ENCODE measurements at places on chromosomes 7 and 10.
A peak's percentile ranks its signal among the peaks of the same experiment; 100 is the strongest.

- DNase-seq, result no peak
Measured at GRCh38 chr10:130575756-130576285, 439.6 kb downstream of the GLRX3 start.

DNA sequence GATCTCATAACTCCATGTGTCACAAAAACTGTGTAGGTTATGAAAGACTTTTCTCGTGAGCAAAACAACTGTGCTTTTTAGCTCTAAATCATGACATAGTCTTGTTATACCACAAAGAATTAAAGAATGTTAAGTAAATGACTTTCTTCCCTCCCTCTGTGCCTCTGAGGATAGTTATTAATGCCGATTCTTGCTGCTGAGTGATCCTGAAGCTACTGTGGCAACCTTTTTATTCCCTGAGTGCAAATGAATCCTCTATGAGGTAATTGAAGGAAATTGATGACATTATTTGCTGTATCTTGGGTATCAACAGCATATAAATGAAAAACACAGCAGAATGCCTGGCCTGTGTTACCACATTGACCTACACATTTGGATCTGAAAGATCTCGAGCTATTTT is 142.2 kb upstream of the HDAC9 start:
- no peak for DNase-seq

DNA sequence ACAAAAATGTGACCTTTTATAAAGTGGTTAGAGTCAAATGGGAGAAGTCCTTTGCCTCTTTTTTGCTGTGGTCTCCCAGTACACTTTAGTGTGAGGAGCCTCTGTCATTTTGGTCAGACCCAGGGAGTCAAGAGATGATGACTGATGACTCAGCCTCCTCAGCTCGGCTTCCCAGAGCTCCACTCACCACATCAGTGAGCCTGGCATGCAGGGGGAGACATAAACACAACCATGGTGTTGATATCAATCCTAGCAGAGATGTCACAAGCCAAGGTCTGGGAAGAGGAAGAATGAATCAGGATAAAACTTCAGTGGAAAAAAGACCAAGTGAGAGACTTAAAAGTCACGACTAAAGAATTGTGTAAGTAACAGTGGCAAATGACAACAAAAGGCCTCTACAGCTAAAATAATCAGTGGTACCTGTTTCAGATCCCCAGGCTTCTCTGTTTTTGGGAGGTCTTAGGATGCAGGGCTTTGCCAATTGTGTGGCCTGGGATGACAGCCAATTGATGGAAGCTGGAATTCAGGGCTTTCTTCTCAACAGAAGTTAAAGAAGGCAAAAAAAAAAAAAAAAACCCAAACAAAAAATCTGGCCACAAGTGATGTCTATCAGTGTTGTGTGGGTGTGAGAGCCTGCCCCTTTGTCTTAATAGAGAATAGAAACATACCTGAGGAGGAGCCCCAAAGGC is 50.2 kb downstream of the TFAM start:
- no peak for DNase-seq

- DNase-seq, result no peak
Measured at GRCh38 chr7:37052705-37053104, 328.4 kb upstream of the AOAH start.

DNA sequence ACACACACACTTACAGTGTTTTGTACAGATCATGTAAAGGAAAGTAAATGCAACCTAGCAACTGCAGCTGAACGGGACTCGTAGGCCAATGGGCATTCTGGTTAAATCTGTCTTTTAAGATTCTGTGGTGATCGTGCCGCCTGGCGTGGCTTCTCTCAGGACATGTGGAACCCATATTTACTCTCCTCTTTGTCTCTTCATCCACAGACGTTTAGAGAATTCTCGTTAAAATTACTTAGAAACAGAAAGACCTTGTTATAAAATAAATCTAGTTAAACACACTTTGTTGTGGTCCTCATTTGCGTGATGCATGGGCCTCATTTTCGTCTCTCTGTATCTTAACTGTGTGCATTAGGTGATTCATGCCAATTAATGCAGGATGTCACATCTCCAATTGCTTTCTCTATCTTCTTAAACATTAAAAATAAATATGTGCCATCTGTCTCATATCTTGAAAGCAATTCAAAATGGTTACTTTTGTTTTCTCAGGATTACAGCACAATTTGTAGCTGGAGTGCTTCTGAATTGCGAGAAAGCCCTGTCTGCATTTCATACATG is 11.5 kb downstream of the KLF6 start:
- no peak for DNase-seq

DNA sequence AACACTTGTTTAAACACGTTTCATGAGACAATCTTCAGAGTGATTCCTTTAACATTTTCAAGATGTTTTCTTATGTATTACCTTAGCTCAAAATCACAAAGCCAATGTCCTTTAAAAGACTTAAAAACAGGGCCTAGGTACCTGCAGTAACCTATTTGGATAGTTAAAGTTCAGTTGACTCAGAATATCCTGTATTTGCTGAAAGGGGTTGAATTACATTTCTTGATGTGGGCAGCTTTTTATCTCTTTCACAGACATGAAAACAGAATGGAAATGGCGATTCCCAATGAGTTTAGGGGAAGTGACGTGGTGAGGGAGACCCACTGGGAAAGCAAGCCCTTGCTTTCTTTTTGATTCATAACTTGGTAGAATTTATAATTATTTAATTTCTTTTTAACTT is 324.4 kb upstream of the AOAH start:
- no peak for DNase-seq

- DNase-seq, result peak; percentile 50
Measured at GRCh38 chr10:46310851-46311250, 24.1 kb downstream of the ANTXRL start.

DNA sequence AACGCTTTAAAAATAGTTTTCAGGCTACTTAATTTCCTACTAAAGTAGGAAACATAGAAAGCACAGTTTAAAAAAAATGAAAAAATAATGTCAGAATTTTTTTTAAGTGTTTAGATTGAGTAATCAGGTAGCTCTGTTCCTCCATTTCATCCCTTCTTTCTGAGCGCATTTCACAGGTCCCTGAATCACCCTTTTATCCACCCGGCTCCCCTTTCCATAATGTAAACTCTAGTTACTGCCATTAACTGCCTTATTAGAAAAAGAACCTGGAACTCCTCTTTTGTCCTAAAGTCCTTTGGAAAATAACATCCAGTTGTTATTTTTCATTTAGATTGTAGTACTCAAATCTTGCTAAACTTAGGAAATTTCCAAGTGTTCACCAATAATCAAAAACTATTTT is 5.8 kb downstream of the KCND2 start:
- DNase-seq, result no peak

GRCh38 chr7:157419035-157419293 is 82.2 kb downstream of the DNAJB6 start:
- DNase-seq, result no peak

GRCh38 chr10:112716924-112717413 is 233.1 kb upstream of the TCF7L2 start:
- no peak for DNase-seq

GRCh38 chr7:6256677-6257535 is 15.5 kb downstream of the CYTH3 start:
- no peak for DNase-seq

GRCh38 chr7:49822856-49823255 is 49.4 kb downstream of the VWC2 start:
- DNase-seq, result no peak

- no peak for DNase-seq
Measured at GRCh38 chr10:31358688-31359330, 39.8 kb downstream of the ZEB1 start.

DNA sequence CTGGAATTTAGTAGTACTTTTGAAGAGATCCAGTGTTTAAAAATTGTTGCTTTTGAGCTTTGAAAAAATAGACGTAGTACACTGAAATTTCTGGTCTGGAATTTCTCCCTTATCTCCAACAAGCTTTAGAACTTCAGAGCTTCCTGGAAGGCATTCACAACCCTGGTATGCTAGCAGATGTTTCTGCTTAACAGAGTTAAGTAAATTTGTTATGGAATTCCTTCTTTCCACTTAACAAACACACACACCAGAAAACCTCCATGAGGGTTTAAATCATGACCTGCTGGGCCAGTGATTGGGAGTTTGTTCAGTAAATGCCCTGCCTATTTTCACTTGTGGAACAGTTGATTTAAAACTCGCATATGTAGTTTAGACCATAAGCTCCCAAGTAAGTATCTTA is 13.7 kb downstream of the ASB15 start:
- no peak for DNase-seq

GRCh38 chr10:103930449-103930848 is 12.5 kb upstream of the STN1 start:
- no peak for DNase-seq

GRCh38 chr7:2904202-2904601 is 60.1 kb upstream of the GNA12 start:
- DNase-seq, result no peak

- no peak for DNase-seq
Measured at GRCh38 chr7:12578930-12579640, 8.6 kb downstream of the SCIN start.

DNA sequence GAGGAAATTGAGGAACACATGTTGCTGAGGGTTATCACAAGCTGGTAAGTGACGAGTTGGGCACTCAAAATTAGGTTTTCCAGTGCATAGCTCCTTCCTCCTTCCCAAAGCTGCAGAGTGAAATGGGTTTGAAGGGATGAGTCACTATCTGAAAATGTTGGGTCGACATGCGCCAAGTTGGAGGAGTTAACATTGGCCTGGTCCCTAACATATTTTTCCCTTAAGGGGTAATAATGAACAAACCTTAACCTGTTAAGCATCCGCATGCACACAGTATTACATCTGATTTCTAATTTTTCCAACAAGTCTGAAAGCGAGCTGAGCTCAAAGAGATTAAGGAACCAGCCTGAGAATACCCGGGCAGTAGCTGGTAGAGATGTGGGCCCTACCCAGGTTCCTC is 20.7 kb upstream of the TECTB start:
- DNase-seq, result no peak

GRCh38 chr7:18081617-18082016 is 54.0 kb upstream of the PRPS1L1 start:
- no peak for DNase-seq

DNA sequence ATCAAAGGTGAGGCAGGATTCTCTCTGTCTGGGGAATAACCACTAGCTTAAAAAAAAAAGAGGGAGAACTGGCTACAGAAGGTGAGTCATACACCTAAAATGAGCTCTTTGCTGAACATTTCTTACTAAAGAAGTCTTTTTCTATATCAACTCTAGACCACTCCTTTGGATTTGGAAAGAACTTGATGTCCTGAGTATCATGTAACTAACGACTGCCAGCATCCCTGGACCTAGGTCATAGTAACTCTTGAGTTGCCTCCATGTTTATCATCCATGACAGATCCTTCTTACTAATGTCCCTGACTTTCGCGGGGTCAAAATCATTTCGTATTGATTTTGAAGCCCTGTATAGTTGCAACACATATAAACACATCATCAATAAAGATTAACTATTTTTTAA is 89.1 kb downstream of the CNOT4 start:
- DNase-seq, result no peak

GRCh38 chr10:7235376-7235775 is 175.5 kb downstream of the SFMBT2 start:
- no peak for DNase-seq

DNA sequence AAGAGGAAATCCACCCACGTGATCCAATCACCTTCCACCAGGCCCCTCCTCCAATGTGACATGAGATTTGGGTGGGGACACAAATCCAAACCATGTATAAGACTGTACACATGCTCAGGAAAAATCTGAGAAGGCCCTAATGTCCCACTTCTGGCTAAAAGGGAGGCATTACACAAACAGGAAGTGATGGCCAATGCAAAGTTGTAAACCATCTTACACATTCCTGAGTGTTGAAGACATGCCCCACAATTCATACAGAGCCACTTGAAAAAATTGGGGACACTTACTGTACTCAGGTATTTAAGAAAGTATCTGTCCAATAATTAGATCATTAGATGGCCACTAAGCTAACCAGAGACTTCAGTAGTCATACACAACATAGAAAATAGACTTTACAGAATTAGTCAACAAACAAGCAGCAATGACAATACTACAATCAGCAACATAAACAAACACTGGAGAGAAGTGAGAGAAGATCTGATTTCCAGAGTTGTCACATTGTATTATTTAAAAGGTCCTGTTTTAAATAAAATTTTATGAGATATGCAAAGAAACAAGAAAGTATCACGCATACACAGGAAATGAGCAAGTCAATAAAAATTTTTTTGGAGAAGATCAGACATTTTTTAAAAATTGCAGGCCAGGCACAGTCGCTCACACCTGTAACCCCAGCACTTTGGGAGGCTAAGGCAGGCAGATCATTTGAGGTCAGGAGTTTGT is 143.3 kb downstream of the DGKI start:
- no peak for DNase-seq

GRCh38 chr10:5165738-5166137 is 19.2 kb downstream of the AKR1C8 start:
- DNase-seq, result no peak

- DNase-seq, result no peak
Measured at GRCh38 chr10:55233090-55233489, 432.1 kb upstream of the PCDH15 start.

DNA sequence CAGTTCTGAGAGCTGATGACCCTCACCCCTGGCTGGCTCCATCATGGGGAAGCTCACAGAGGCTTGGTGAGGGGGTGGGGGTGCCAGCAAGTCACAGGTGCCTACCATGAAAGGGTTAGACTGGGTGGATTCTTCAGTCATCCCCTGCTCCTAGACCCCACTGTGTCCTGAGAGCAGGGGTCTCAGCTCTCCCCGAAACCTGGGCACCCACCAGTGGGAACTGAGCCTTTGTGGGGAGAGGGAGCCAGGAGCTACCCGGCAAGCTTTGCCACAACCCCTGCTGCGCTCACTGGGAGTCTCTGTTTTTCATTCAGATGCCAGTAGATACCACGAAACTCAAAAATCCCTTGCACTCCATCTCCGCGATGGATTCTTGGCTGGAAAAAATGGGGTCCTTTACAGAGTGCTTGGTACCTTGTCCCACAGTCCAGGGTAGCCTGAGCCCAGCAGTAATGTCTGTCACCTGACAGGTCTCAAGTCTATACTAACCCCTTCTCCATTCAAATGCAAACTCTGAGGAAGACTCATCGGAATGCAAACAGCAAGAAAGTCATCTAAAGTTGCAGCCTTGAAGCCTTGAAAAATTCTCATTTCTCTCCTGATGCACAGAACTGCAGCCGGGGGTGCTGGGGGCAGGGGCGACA is 48.9 kb upstream of the ENO4 start:
- peak; percentile 39 for DNase-seq

GRCh38 chr7:904847-905246 is 28.5 kb downstream of the GET4 start:
- DNase-seq, result no peak

DNA sequence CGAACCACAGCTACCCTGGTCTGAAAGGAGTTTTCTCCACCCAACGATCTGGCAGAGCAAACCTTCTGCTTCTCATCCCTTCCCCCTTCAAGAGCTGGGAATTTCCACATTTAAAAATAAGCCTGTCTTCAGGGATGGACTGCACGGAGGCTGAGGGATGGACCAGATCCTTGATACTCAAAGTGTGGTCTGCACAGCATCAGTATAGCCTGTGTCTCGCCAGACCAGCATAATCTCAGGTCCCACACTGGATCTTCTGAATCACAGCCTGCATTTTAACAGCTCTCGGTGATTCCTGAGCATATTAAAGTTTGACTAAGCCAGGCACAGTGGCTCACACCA is 7.1 kb downstream of the KCNMA1 start:
- DNase-seq, result no peak

Data from upper lobe of right lung (tissue), 1 donor.